ENCODE measurements at places on chromosomes 16 and 17. TPM values are rescaled to one million over a fixed set of nuclear protein-coding genes. Genes with fewer than 3 reads are reported as not detected.

The SLC52A1 gene
- not detected for total RNA-seq

The AARSD1 gene
- 31.5 TPM for total RNA-seq

The GNGT2 gene
- total RNA-seq: 0.17 TPM

The TBC1D3E gene
- not detected for total RNA-seq

The TIMP2 gene
- 109 TPM for total RNA-seq

The ZNF423 gene
- 0.34 TPM for total RNA-seq

The PYY gene
- total RNA-seq: 0.45 TPM

The MC1R gene
- total RNA-seq: 3.7 TPM

The CCL17 gene
- total RNA-seq: not detected

The SOX15 gene
- 2.4 TPM for total RNA-seq

The PTGES3L gene
- total RNA-seq: 0.50 TPM

The ZSCAN10 gene
- not detected for total RNA-seq

The KRTAP4-6 gene
- total RNA-seq: not detected

The KRTAP4-5 gene
- total RNA-seq: not detected

The P2RX5 gene
- 1.0 TPM for total RNA-seq

All from bronchus fibroblast of lung (primary cell).